Gastroesophageal sphincter (tissue), 4 donors: ENCODE measurements at places on chromosomes 1 and 21. TPM values are rescaled to one million over a fixed set of nuclear protein-coding genes. Genes with fewer than 3 reads are reported as not detected.

Gene CYYR1
- total RNA-seq = 12.7 TPM

Gene SLFNL1
- 0.81 TPM for total RNA-seq

Gene FHAD1
- 1.1 TPM for total RNA-seq

Gene SPOCD1
- total RNA-seq = not detected

Gene S100A10
- total RNA-seq = 139 TPM

Gene PEX10
- 23.7 TPM for total RNA-seq

Gene LCE2A
- not detected for total RNA-seq

Gene SGIP1
- total RNA-seq = 6.5 TPM

Gene TEX38
- not detected for total RNA-seq

Gene KHDC4
- total RNA-seq = 44.6 TPM
